Lung (tissue), 17 donors: ENCODE measurements at places on chromosomes 4 and X. TPM values are rescaled to one million over a fixed set of nuclear protein-coding genes. Genes with fewer than 3 reads are reported as not detected.

Gene FGF13
- total RNA-seq: 2.1 TPM

Gene MTHFD2L
- total RNA-seq: 32.1 TPM

Gene GAK
- 156 TPM for total RNA-seq

Gene GLRA3
- not detected for total RNA-seq

Gene LEF1
- total RNA-seq: 25.4 TPM

Gene GPAT3
- total RNA-seq: 11.6 TPM

Gene TBL1X
- 16.0 TPM for total RNA-seq

Gene SLITRK2
- 1.2 TPM for total RNA-seq

Gene PCDH11X
- total RNA-seq: 1.00 TPM

Gene RENBP
- 16.6 TPM for total RNA-seq

Gene TMEM156
- 0.95 TPM for total RNA-seq

Gene DCX
- not detected for total RNA-seq

Gene ADH4
- total RNA-seq: 0.18 TPM

Gene ASB5
- 0.40 TPM for total RNA-seq

Gene FAM47E
- 10.7 TPM for total RNA-seq

Gene TSPAN6
- 56.2 TPM for total RNA-seq

Gene MOB1B
- total RNA-seq: 24.4 TPM

Gene SOX3
- 0.09 TPM for total RNA-seq

Gene ARAP2
- total RNA-seq: 32.7 TPM

Gene MUC7
- not detected for total RNA-seq

Gene HSPA4L
- total RNA-seq: 4.6 TPM

Gene DUSP21
- not detected for total RNA-seq

Gene HHIP
- total RNA-seq: 93.9 TPM

Gene ZMYM3
- 21.5 TPM for total RNA-seq

Gene TAF1
- 77.4 TPM for total RNA-seq

Gene TMSB15A
- total RNA-seq: 2.8 TPM

Gene ADRA2C
- total RNA-seq: 5.4 TPM

Gene NR3C2
- 43.9 TPM for total RNA-seq

Gene TEX28
- not detected for total RNA-seq

Gene NIPAL1
- total RNA-seq: 2.1 TPM

Gene JCHAIN
- total RNA-seq: 276 TPM

Gene UGT2B11
- not detected for total RNA-seq

Gene HOPX
- 144 TPM for total RNA-seq

Gene FAM47A
- total RNA-seq: not detected

Gene NDP
- total RNA-seq: not detected

Gene BMP3
- total RNA-seq: 7.7 TPM

Gene GNRHR
- total RNA-seq: not detected

Gene ADH1B
- total RNA-seq: 1,115 TPM

Gene TRMT2B
- total RNA-seq: 22.4 TPM

Gene MAGEA9B
- total RNA-seq: not detected

Gene CD99L2
- total RNA-seq: 22.3 TPM

Gene TCEAL2
- 4.3 TPM for total RNA-seq

Gene ITM2A
- 125 TPM for total RNA-seq

Gene FREM3
- 2.3 TPM for total RNA-seq

Gene PASD1
- total RNA-seq: not detected

Gene RNF212
- 4.5 TPM for total RNA-seq

Gene IQCM
- not detected for total RNA-seq

Gene TLL1
- total RNA-seq: 5.7 TPM

Gene GSX2
- total RNA-seq: not detected

Gene CTAG1B
- not detected for total RNA-seq

Gene BANK1
- total RNA-seq: 10.4 TPM

Gene SYTL4
- total RNA-seq: 11.7 TPM
